ENCODE measurements at places on chromosomes 12 and 14.

DNA sequence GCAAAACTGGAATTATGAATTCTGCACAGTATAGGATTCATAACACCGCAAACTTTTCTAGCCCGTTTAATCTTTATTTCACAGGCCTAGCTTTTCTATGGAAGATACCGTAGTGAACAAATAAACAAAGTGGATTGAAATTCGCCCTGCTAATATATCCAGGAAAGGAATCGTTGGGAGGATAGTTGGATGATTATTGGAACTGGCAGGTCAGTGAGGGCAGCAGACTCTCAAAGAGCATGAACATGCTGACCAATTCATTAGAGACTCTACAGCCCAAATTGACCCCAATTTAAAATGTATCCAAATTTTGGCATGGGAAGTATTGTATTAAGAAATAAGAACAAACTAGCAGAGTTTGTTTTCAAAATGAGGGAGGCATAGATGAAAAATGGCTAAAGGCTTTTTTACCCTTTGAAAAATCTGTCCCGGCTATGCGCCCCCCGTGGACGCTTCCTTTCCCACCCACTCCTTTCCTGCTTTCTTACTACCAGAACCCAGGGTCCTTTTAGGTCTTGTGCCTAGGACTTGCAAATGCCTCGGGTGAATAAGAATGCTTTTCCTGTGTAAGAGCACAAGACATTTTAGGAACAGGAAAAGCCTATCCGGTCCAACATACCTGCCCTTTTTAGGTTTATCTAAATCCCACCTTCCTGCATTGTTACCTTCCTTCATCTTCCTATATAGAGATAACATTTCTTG, 84.6 kb upstream of the PTPRB start:
- no peak for ATAC-seq

DNA sequence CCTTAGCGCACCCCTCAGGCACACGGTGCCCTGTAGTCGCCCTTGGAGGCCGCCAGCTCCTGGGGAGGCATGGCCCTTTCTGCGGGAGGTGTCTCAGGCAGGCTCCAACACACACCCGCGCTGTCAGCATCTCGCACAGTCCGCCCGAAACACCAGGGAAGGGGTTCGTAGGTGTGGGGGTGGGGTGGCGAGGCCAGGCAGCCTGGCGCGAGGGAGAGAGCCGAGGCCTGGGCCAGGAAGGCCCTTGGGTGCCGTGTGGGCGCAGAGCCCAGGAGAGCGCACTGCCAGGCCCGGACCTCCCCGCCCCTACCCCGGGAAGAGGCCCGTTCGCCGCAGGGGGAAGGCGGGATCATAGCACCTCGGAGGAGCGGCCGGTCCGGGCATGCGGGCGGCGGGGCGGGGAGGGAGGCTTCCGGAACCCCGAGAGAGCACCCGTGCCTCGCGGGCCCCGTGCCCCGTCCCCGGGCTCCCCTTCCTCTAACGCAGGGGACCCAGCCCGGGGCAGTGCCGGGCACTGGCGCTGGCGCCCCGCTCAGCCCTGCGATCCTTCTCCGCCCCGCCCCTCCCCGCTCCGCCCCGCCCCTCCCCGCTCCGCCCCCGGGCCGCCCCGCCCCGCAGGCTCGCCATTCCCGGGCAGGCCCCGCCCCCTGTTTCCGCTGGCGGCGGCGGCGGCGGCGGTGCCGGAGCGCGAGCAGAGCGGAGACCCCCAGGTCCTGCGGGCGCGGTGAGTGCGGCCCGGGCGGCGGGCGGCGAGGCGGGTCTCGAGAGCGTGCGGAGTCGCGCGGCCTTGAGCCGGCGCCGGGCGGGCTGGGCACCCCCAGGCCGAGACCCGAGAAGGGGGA, at the start of gene TSPAN9:
TSPAN9 (plus strand) TSS at position 650 of the 842 bp plus-strand sequence. CDS start 123,815 bp downstream, outside the sequence.
- peak; percentile 89 for ATAC-seq

DNA sequence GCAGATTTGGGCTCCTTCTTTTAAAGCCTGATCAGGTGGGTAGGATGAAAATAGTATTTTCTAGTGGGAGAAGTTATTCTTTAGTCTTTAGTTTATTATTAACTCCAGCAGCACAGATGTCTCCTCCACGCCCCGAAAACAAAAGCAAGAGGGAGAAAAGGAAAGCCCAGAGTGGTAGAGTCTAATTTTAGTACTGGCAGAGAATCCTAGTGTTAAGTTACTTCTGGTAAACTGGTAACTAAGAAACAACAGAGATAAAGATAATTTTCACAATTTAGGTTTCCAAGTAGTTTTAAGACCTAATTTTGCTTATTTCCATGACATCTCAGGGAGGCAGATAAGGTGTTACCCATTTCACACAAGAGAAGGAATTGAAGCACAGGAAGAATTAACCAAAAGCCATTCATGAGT, 16.3 kb downstream of the ATP5MC2 start:
- no peak for ATAC-seq

GRCh38 chr12:7091171-7091570, 1.1 kb downstream of the C1R start:
- ATAC-seq: no peak

DNA sequence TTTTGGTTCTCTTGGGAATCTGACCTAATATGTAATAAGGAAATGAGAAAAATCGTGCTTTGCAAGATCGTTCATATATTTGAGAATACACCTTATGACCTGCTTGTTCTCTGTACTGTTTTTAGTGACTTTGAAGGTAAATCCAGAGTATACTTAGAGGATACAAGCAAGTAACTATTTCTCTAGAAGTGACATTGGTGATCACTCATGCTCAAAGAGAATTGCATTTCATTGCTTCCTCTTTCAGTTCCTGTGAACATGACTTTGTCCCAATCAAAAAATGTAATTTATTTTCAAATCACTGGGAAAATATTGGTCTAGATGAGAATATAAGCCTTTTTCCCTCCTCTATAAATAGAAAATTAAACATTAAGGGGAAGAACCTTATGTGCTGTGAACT, 2.7 kb downstream of the KTN1 start:
- ATAC-seq: no peak

GRCh38 chr14:69045857-69046475, 66.9 kb upstream of the ACTN1 start:
- ATAC-seq: no peak

- no peak for ATAC-seq
Measured at GRCh38 chr12:29159661-29160060, 10.6 kb downstream of the FAR2 start.

- ATAC-seq: no peak
Measured at GRCh38 chr12:105911966-105912365, 226.8 kb downstream of the NUAK1 start.

DNA sequence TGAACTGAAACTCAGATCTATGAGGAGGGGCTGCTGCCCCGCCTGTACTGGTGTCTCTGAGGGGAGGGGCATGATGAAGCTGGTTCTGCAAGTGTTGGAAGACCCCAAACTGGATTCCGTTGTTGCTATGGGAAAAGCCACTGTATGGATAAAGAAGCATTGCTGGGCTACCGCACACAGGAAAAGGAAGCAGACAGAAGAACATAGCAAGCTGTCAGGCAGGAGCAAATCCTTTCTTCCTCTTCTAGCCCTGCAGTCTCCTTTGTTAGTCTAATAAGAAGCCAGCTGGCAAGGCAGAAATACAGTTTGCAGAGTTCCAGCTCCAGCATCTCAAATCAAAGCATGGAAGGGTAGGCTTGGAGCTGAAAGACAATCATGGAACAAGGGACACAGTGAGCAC, 26.3 kb upstream of the NR1H4 start:
- no peak for ATAC-seq

DNA sequence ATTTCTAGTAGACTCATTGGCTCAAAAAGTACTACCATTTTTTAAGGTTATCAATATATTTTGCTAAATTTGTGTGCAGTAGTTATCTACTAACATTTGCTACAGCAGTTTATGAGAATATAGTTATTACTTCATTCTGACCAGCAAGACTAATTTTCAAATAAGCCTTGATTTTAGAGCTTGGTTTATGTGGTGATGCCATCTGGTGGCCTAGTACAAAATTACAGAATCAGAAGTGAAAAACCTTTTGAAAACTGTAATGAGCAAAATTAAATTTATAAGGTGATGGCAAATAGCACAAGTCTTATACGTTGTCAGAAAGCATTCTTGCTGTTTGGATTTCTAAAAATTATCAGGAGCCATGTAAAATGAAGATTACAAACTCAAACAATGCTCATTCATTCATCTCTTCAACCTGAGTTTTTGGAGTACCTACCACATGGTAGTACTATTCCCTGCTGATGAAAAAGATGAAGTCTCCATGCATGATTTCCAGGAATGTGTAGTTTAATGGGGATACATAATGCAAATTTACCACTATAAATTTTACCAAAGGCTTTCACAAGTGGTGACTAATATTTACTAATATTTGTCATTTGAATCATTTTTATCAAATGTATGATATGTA, 51.0 kb downstream of the MAGOHB start:
- ATAC-seq: no peak

DNA sequence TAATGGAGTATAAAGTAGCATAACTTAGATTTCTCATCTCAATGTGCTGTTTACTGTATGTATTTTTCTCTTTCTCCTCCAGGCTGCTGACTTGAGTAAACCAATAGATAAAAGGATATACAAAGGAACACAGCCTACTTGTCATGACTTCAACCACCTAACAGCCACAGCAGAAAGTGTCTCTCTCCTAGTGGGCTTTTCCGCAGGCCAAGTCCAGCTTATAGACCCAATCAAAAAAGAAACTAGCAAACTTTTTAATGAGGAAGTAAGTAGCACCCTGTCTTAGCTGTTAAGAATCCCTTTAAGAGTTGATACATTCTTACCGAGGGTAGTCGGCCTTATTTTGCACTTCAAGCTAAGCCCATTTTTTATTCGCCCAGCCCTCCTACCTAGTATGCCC, 55.2 kb downstream of the WDR20 start:
- ATAC-seq: no peak

DNA sequence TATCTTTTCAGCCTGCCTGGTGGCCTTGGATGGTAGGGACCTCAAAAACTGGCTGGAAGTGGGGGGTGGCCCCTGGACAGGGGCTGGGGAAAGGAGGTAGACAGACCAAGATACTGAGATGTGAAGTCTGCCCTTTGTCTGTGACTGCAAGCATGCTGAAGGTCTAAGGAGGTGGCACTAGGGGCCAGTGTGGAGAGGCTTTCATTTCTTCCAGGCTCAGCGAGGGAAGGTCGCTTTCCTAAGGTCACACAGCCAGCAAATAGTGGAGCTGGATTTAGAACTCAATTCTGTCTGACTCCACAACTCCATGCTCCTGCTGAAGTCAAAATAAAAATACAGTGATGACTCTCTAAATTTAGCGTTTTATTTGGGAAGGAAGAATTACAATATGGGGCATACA, 11.3 kb upstream of the PLBD2 start:
- no peak for ATAC-seq

- peak; percentile 84 for ATAC-seq
Measured at GRCh38 chr12:123365025-123365917, 624 bp upstream of the SBNO1 start.

DNA sequence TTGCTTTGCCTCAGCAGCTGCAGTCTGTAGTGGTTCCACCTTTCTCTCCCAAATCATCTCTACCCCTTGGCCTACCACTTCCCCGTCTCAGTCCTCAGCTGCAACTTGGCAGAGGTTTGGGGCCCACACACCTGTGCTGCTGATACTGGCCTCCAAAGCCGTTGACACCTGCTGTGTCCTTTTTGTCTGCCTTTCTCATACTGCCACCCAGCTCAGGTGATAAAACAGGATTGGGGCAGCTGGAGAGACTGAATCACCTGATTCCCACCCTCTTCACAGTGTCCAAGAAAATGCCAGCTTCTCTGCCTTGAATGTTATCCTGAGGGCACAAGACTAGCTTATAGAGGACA, 103.7 kb downstream of the ETV6 start:
- no peak for ATAC-seq

- ATAC-seq: no peak
Measured at GRCh38 chr12:11238275-11238674, 31.2 kb downstream of the PRB3 start.

GRCh38 chr12:34022079-34022830, at the start of gene ALG10:
Gene ALG10, plus strand, starts transcription at chr12:34022496. Its CDS starts 104 bp downstream, at chr12:34022600.
- peak; percentile 99 for ATAC-seq

GRCh38 chr14:56224691-56225681, 106.8 kb downstream of the PELI2 start:
- no peak for ATAC-seq

DNA sequence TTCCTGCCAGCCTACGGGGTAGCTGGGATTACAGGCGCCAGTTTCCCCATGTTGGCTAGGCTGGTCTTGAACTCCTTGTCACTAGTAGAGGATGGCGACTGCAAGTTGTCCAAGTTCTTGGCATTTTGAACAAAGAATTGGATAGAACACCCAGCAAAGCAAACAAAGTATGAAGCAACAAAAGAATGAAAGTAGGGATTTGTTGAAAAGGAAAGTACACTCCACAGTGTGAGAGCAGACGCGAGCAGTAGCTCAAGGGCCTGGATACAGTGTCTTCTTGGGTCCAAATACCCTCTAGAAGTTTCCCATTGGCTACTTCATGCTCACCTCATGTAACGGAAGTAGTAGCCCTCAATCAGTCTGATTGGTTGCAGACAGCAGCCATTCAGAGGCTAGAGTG, 152.2 kb downstream of the CCER1 start:
- ATAC-seq: no peak

DNA sequence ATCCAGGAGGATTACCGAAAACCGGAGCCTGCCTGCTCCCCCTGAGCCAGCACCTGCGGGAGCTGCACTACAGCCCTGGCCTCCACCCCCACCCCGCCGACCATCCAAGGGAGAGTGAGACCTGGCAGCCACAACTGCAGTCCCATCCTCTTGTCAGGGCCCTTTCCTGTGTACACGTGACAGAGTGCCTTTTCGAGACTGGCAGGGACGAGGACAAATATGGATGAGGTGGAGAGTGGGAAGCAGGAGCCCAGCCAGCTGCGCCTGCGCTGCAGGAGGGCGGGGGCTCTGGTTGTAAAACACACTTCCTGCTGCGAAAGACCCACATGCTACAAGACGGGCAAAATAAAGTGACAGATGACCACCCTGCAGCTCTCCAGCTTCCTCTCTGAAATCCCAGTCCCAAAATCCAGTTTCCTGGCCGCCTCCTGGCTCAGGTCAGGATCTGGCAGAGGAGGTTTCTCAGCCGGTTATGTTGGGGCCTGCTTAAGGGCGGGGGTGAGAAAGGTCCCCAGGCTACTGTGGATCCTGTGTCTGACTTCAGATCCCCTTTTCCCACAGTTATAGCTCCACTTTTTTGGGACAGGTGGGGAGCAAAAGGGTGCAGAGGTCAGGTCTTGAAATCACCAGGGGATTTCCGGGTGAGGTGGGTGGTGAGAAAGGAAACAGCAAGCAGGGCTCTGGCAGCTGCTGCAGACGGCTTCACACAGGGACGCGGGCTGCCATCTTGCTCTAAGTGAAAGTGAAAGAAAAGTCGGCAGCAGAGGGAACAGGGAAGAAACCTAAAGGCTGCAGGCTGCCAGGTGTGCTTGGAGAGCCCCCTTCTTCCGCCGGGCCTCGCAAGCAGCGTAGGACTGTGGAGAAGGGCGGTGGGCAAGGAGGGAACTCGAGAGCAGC, at the start of gene TAPBPL:
TAPBPL (plus strand) TSS at position 695 of the 897 bp plus-strand sequence. CDS start 207 bp downstream, outside the sequence.
- ATAC-seq: peak; percentile 80

GRCh38 chr14:35506927-35507326, 27.0 kb upstream of the INSM2 start:
- ATAC-seq: no peak

GRCh38 chr12:2378835-2379330, 326.1 kb downstream of the CACNA1C start:
- no peak for ATAC-seq
